ENCODE measurements at places on chromosomes 1 and 21.

DNA sequence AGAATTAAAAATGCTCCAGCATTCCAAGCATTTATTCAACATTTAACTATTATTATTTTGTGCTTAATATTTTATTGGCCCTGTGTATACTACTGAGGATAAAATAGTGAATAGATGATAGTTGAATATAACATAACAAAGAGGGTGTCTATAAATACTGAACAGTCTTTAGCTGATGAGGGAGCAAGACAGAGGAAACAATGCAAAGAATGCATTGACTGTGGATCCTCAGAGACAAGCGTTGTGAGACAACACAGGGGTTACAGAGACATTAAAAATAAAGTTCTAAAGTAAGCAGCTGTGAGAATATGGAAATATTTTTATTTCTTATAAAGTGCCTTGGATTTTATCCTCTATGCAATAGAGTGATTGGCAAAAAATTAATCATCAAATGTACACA, 1133.1 kb downstream of the PLA2G4A start:
- no peak for DNase-seq

DNA sequence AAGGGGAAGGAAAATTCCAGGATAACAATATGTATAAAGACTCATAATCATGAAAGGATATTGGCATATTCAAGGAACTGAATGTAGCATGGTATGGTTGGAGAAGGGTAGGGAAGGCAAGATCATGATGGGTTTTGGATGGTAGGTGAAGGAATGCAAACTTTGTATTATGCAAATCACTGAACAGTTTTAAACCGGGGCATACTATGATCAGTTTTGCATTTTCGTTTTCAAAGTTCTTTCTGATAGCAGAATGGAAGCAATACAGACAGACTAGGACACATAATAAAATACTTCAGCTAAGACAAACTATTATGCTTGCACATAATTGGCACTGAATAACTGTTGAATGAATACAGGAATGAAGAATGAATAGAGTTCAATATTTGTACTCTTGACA, 14.5 kb upstream of the CTH start:
- DNase-seq: no peak

GRCh38 chr1:210771131-210771530, 362.8 kb downstream of the KCNH1 start:
- peak; percentile 38 for DNase-seq

DNA sequence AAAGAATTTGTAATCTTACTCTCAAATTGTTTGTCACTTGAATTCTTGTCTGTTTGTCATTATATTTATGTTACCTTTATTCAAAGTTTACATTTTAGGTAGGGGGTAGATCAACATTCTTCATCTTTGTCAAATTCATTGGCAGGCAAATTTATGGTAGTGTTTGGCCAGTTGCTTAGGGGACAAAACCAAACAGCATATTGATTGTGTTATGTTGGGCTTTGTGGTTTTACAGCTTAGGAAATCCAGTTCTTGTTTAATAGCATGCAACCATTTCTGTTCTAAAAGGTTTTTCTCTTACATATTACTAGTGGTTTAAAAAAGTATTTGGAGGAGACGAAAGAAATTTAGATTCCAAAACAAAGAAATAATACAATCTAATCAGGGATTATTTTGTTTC, 91.4 kb downstream of the HMCN1 start:
- no peak for DNase-seq

DNA sequence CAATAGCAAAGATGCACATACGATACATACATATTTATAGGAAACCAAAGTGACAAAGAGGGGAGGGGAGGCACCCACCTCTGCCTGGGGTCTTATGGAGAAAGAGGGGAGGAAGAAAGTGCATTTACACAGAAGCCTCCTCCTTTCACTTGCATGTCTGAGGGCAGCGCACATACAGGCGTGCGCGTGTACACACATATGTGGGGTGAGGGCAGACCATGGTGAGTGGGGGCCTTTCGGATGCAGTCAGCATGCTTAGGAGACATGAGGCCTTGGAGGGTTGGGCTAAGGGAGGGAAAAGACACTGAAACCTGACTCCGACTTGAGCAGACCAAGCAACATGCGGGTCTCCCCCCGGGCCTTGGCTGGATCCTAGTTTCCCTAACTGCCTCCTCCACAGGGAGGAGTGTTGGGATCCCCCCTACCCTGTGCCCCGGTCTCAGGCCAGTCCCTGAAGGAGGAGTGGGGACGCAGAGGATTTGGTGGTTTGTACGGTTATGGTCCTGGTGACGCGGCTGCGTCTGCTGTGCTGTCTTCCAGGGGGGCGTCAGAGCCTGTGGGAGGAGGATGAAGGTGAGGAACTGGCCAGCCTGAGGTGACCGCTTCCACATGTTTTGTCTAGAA, 15.2 kb downstream of the LRRC71 start:
- no peak for DNase-seq

DNA sequence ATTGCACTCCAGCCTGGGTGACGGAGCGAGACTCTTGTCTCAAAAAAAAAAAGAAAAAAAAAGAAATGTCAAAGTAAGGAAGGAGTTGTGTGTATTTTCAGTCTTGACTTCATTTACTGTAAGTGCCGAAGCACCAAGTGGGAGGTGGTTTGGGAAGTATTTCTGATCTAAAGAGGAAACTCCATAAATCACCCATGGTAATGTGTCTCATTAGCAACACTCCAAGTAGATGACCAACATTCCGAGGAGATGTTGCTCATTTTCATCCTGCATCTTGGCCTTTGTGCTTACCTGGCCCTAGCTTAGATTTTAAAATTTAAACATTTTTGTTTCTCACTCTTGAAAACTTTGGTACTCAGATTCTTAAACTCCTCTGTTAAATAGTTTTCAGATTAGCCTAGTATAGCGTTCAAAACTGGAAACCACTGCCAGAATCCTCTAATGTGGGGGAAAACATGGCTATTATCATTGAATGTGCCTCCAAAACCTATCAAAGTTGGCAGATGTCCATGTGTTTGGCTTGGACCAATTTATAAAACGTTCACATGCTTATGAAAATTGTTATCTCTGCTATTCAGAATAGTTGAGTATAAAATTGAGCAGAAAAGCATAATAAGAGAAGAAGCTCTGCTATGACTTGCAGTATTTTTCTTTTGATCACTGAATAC, 110.4 kb downstream of the NFIA start:
- no peak for DNase-seq

- no peak for DNase-seq
Measured at GRCh38 chr1:14996133-14997050, 157.2 kb upstream of the TMEM51 start.

DNA sequence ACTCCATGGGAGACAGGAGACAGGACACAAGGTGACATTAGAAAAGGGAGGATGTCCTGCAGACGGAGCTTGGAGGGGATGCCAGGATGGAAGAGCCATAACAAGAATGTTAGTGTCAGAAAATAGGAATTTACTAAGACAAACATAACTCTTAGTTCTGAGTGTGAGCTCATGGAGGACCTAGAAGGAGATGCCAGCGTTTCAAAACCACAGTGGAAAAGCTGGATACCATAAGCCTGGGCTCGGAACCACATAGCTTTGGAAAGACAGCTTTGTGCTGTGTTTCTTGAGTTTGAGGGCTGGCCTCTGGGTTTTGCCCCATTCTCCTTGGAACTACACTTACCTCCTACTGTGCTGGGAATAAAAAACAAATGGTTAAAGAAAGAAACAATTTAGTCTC, 128.4 kb downstream of the S1PR1 start:
- no peak for DNase-seq

DNA sequence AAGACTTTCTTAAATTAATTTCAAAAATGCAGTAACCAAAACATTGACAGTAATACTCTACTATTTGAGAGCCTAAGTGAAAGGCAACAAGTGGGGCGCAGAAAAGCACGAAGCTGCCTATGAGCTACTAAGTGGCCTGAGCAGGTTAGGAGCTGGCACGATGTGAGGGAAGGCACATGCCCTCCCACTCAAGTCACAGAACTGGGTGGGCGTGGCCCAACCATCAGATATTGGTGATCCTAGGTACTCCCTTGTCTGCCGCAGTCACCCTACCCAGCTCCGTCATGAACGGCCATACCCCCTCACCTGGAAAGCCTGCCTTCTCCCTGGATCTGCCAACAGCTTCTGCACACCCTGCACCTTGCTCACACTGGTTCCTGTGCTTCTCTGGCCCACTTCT, 40.8 kb downstream of the SSBP3 start:
- no peak for DNase-seq

DNA sequence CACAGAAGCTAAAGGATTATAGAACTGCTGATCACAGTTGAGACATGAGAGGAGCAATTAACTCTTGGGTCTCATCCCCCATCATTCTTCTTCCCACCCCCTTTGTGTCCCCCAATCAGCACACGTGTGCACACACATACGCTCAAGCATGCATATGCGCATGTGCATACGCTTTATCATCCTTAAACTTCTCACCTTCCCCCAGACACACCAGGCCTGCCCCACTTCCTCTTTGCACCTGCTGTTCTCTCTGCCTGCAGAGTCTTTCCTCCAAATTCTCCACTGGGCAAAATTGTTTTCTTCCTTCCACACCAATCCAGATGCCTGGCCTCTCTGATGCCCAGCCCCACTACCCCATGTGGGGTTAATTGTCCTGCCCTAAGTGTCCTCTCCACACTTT, 13.0 kb upstream of the KCND3 start:
- no peak for DNase-seq

DNA sequence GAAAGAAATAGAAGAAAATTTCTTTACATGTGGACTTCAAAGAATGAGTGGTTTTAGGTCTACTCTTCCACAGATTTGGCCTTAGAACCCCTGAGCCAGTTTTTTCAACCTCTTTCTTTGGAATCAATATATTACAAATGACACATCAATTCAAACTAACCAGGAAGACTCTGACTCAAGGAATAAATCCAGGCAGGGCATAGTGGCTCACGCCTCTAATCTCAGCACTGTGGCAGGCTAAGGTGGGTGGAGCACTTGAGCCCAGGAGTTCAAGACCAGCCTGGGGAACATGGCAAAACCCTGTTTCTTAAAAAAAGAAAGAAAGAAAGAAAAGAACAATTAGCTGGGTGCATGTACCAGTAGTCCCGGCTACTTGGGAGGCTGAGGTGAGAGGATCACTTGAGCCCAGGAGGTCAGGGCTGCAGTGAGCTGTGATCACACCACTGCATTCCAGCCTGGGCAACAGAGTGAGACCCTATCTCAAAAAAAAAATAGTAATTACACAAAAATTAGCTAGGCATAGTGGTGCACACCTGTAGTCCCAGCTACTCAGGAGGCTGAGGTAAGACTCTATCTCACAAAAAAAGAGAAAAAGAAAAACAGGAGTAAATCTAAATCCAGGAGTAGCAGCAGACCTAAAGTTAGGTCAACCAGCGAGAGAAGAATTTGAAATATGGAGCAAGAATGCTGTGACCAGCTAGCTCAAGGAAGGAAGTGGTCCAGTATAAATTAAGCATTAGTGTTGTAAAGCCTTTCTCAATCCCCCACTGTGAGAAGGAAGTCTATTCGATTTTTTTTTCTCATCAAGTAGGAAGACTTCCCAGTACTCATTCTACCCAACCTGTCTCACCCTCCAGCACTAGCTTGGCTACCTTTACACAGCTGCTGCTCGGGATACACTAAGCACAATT, 1.9 kb downstream of the SORT1 start:
- DNase-seq: peak; percentile 44

DNA sequence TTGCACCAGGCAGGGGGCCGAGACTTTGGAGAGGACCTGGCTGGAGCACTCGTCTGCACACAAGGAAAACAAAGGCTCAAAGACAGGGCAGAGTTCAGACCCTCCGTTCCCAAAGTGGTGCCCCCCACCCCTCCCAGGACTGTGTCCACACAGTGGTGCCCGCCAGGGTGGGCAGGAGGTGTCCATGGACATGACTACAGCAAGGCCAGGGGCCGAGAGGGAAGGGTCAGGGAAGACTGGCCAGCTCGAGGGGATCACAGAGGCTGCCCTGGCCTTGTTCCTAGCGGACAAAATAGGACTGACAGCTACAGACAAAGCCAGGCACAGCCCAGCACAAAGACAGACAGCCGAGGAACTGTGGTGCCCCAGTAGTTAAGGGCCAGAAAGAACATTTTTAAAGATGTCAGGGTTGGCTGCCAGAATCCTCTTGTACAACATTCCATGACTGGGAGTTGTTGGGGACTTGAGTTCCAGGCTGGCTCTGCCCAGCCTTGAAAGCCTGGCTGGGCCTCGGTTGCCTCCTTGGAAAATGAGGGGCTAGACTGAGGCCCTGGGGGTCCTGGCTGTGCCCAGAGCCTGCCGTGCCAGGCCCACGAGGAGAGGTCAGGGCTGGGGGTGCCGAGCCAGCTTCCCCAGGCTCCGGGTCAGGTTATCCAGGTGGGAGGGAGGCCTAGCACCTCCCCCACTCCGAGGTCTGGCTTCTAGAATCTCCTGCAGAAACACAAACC, 63.7 kb downstream of the SLX9 start:
- DNase-seq: peak; percentile 53

- DNase-seq: no peak
Measured at GRCh38 chr1:30034105-30034626, 689.2 kb downstream of the MATN1 start.

GRCh38 chr1:34929497-34929852, at the start of gene DLGAP3:
Gene DLGAP3, minus strand, starts transcription at chr1:34929650. Its CDS starts 24,267 bp downstream, at chr1:34905383.
- DNase-seq: no peak

GRCh38 chr1:221439747-221440501, 302.0 kb downstream of the DUSP10 start:
- DNase-seq: no peak

- no peak for DNase-seq
Measured at GRCh38 chr1:38826262-38826661, 33.3 kb downstream of the RRAGC start.

- peak; percentile 90 for DNase-seq
Measured at GRCh38 chr1:47725992-47726855, 271.0 kb downstream of the TRABD2B start.

DNA sequence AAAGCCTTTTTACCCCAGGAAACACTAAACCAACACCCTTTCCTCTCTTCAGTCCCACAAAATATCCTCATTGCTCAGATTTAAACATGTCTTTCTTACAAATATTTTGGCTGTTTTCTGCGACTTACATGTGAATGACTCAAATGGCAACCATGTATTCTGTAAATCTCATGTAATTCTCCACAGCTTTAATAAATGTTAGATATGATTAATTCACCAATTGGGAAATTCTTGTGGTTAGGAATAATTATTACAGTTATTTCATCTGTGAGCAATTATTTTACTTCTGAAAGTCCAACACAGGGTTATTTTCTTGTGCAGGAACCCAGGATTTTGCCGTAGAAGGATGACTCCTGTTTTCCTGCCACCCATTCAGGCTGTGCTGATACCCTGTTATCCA, 431.5 kb downstream of the LMO4 start:
- no peak for DNase-seq

- no peak for DNase-seq
Measured at GRCh38 chr1:85576266-85576641, 4.3 kb upstream of the CCN1 start.

All from Ammon's horn (tissue), 1 donor.